ENCODE measurements at places on chromosomes 2 and 18.

DNA sequence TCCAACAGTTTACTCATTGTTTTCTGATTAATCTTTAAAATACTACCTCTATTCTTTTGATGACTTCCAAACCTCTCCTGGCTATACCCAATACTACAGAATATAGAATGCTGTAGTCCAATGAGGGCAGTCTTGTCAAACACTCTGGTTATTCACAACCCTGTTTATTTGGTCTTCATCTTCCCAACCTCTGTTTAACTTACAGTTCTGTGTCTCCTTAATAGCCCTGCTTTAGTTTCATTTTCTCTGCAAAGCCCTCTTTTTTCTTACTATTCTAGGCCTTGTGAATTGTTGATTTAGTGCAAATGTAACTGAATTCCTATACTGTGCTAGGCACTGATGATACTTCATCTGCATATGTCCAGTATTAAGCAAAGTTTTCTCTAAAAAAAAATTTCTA lies 40.0 kb downstream of the ACVR2A start:
- no peak for DNase-seq

DNA sequence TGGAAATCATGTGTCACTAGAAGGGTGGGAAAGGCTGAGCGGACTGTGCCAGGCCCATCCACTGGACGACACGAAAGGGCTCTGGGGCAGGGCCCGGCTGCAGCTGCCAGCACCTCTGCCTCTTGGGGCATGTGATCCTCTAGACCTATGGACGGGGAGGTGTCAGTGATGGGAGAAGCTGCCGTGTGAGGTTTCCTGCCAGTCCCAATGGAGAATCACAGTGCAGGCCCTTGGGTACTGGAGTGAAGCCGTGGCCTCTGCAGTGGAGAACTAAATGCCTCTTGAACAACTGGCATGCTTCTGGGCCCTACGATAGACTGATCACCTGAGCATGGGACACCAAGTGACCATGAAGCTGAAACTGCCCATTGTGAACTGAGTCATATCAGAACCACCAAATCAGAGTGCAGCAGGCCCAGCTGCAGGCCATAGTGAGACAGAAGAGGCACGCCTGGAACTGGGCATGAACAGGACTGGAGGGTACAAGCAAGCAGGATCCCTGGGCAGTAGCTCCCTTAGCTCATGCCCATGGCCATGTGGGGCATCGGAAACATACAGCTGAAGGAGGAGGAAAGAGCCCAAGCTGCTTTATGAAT lies 18.8 kb upstream of the RHOB start:
- DNase-seq = no peak

- no peak for DNase-seq
These were observed 6.6 kb downstream of the MAPRE2 start for GRCh38 chr18:35047697-35048292.

DNA sequence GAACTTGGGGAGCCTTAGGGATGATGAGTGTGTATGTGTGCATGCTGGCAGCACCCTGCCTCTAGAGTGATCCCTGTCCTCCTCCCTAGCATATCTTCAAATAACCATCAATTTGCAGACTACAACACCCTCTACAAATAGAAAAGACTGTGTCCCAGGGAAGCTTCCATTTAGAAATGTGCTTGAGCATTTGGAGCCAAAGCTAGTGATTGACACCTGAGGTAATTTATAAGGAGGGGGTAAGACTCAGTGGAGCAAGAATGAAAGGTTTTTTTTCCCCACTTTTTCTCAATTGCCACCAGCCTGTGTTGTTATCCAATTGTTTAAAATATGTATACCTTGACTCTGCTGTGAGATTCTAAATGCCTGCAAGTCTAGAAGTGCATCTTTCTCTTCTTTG lies 286.0 kb upstream of the SLC14A2 start:
- no peak for DNase-seq

- no peak for DNase-seq
These were observed 14.7 kb upstream of the SLC4A3 start for GRCh38 chr2:219612577-219613286.
